ENCODE measurements at places on chromosomes 7 and 10.
A peak's percentile ranks its signal among the peaks of the same experiment; 100 is the strongest.

GRCh38 chr7:45524445-45524844 is 49.7 kb upstream of the ADCY1 start:
- no peak for DNase-seq

DNA sequence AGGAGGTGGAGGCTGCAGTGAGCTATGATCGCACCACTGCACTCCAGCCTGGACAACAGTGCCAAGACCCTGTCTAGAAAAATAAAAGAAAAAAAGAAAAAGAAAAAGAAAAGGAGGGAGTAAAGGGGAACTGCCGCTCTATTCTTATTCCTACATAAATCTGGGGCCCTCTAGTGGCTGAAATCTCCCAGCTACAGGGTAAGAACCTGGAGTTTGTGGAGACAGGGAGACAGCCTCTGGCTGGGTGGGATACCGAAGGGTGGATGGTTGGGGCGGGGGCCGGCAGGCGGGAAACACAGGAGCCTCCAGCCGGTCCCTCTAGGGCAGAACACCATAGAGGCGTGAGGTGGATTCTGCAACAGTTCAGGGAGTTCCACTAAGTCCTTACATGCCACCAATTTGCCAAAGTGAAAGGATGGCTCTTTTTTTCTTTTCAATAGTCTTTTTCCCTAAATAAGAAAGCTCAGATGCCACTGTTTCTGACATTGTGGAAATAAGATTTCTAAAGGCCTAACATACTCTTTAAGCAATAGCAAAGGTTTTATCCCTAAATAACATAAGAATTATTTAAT is 117.3 kb downstream of the SVIL start:
- peak; percentile 80 for DNase-seq

- no peak for DNase-seq
Measured at GRCh38 chr10:33455029-33455428, 120.6 kb upstream of the NRP1 start.

DNA sequence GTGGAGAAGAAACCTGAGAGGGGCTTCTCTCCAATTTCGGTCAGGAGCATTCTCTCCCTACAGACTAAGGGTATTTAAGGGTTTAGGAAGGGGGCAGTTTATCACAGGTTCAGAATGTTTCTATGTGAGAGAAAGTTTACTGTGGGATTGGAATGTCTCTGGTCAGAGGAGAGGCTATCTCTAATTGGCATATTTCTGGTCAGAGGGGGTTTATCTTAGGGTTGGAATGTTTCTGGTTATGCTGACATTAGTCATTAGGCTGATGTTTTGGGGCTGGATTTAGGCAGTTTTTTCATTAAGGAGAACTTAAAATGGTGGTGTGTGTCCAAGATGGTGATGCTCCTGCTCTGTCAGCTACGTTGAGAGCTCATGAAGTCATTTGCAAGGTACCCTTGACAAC is 758.0 kb downstream of the TYW1 start:
- DNase-seq = no peak

DNA sequence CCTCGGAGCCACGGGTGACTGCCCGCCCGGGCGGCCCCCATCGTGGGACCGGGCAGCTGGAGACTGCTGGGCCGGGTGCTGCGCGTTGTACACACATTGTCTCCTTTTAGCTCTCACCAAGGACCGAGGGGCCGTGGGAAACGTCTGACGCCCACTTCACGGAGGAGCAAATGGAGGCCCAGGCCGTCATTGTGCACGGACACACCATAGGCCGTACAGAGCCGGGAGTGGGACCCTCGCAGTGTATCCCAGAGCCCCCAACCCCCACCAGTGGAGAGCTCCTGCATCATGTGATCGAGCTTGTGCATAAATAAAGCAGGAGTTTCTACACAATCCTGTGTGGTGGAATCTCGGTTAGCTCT is 722 bp downstream of the DENND10 start:
- DNase-seq = no peak

DNA sequence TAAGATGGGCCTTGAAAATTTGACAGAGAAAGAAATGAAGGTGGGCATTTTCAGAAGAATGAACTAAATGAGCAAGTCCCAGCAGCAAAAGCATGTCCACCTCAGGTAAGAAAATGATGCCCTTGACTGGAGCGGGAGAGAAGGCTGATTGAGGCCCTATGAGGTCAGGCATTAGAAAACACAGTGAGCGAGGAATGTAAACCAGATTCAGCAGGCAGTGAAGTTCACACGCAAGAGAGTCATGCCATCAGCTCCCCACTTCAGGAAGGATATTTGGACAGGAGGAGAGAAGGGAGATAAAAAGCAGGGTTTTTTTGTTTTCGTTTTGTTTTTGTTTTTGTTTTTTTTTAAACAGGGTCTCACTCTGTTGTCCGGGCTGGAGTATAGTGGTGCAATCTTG is 166.4 kb downstream of the PPP1R17 start:
- no peak for DNase-seq

GRCh38 chr10:124184208-124184830 is 90.9 kb upstream of the CHST15 start:
- no peak for DNase-seq

DNA sequence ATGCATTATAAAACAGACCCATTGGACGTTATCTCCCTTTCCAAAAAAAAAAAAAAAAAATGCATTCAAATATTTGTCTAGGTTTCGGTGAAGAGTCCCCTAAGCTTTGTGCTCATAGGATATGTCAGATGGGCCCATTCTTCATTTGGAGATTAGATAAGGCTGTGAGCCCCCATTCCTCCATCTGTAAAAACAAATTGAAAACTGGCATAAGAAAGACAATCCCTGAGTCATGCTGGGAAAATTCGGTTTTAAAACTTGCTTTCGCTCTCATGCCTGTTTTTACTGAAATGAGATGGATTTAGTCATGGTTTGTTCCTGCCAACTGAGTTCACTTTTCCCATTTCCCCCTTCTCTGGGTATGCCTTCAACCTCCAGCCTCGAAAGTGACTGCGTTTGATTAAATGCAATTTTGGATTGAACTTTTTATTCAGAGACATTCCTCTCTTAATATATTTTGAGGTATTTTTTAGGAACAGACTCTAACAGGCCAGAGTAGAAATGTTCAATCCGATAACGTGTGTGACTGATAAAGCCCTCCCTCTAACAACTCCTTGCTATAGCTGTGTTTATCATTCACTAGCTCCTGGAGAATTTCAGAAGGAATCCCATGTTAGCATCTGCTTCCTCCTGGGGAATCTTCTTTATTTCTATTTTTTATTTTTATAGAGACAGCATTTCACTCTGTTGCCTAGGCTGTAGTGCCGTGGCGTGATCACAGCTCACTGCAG is 190.9 kb upstream of the LYZL2 start:
- no peak for DNase-seq

GRCh38 chr7:92682330-92682729 is 92.1 kb upstream of the FAM133B start:
- DNase-seq = no peak

DNA sequence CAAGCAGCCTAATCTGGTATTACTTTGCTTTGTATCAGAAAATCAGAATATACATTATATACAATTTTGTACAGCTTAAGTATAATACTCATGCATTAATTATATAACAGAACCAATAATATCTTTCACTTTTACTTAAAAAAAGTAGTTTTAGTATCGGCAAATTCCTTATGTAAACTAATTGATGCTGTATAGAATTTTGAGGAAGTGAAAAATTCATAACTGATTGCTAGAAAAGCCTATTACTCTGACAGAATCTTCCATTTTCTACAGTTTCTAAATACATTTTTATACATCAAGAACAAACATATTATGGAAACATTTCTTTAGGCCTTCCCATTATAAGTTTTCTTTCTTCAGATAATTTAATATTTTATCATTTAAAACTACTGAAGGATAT is 124.0 kb upstream of the GPR22 start:
- DNase-seq = no peak

DNA sequence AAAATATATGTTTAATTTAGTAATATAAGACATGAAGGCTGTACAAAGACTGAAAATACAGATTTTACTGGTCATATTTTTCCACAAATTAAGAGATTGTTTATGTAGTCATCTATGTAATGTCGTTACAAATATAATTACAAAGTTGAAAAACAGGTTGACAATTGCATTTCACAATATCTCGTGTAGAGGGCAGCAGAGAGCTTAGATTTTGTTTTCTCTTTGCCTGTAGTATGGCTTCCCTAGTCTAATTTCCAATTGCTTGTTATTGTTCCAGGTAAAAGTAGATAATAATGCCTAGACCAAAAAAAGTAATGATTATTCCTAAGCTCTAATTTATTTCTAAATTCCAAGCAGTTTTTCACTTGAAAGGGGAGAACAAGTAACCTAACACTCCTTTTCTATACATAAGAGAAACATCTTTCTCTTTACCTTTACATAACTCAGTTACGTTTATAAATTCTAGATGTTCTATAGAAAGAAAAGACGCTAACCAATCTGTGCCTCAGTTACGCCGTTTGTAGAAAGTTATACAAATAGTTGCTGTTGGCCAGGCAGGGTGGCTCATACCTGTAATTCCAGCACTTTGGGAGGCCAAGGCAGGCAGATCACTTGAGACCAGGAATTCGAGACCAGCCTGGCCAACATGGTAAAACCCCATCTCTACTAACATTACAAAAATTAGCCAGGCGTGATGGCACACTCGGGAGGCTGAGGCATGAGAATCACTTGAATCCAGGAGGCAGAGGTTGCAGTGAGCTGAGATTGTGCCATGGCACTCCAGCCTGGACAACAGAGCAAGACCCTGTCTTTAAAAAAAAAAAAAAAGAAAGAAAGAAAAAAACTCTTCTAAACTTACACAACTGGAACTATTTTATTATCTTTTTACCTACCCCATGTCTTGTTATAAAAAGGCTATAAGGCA is 30.0 kb downstream of the NET1 start:
- peak; percentile 92 for DNase-seq

- no peak for DNase-seq
Measured at GRCh38 chr10:32793033-32793432, 165.0 kb downstream of the ITGB1 start.

- no peak for DNase-seq
Measured at GRCh38 chr10:18134921-18135320, 5.3 kb upstream of the CACNB2 start.

DNA sequence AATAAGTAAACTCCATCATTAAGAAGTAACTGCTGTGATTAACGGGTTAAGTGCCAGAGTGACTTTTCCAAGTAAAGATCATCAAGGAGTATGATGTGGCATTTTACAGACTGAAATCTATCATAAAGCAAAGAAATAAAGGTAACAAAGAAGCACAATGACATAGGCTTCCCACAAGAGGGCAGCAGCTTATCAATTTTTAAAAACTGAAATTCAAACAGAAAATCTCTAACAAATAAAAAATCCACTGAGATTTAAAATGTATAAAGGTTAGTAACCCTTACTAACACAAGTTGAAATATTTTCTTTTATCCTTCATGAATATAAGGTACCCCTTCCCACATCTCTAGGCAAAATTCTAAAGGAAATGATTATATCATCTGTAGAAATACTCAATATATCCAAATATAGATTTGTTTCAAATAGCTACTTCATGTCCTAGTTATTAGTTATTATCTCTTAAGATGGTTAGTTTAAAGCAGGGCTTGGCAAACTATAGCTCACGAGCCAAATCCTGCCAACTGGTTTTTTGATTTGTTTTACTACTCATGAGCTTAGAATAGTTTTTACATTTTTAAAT is 29.2 kb downstream of the FAM3C start:
- DNase-seq = peak; percentile 57

DNA sequence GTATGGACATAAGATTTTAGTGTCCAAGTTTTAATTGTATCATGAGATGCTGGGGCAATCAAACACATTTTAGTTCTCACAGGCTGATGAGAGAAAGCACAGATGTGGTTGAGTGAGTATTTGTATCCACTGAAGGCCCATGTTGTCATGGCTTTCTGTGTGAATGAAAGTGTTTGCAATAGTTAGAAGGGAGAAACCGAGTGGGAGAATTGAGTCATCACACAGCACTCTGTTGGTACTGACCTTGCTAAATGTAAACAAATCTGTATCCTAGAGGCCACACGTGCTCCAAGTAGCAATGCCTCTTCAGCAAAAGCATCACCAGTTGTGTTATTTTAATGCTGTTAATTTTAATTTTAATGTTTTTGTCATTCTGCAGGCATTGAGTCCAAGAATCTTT is 121.2 kb downstream of the EMX2 start:
- no peak for DNase-seq

DNA sequence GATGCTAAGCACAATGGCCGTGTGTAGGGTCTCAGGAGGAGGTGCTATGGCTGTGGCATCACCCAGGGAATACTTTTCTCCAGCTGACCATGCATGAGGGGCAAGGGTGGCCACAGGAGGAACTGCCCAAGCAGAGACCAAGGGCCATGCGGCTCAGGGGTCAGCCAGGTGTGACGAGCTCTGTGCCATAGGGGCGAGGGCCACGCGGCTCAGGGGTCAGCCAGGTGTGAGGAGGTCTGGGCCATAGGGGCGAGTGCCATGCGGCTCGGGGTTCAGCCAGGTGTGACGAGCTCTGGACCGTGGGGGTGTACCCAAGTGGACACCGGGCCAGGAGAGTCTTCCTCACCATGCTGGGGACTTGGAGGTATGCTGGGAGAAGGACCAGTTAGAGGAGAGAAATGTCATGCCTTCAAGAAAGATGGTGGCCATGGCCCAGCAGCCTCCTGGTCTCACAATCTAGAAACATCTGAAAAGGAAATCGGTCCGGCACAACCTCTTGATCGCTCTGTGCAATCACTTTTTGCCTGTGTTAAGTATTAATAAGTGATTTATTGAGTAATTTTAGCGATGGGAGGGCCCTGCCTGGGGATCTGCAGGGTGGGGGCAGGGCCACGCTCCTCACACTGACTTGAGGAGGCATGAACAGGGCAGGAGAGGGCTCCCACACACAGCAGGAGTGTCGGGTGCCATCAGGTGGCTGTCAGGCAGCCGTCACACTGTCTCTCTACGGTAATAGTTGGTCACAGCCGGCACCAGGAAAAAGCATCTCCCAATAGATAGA is 265.0 kb downstream of the ADARB2 start:
- DNase-seq = no peak

GRCh38 chr7:27159266-27160144 is 3.0 kb upstream of the HOXA7 start:
- no peak for DNase-seq

- no peak for DNase-seq
Measured at GRCh38 chr7:36762394-36762793, 38.1 kb upstream of the AOAH start.

DNA sequence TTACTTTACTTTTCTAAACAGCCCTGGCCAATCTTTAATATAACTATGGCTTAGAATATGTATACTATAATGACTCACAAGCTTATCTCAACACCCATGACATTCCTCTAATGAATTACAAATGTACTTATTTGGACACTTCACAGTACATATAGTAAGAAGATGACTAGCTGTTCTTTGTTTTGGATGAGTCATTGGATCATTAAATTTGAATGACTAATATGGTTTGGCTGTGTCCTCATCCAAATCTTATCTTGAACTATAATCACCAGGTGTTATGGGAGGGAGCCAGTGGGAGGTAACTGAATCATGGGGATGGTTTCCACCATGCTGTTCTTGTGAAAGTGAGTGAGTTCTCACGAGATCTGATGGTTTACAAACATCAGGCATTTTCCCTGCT is 807.5 kb upstream of the SORCS1 start:
- no peak for DNase-seq

- DNase-seq = no peak
Measured at GRCh38 chr7:28701731-28702130, 256.4 kb downstream of the TRIL start.

- no peak for DNase-seq
Measured at GRCh38 chr7:2666588-2667250, 21.3 kb upstream of the AMZ1 start.

All from Kasumi-1 (cell line).